ENCODE measurements at places on chromosomes 16 and 17.

DNA sequence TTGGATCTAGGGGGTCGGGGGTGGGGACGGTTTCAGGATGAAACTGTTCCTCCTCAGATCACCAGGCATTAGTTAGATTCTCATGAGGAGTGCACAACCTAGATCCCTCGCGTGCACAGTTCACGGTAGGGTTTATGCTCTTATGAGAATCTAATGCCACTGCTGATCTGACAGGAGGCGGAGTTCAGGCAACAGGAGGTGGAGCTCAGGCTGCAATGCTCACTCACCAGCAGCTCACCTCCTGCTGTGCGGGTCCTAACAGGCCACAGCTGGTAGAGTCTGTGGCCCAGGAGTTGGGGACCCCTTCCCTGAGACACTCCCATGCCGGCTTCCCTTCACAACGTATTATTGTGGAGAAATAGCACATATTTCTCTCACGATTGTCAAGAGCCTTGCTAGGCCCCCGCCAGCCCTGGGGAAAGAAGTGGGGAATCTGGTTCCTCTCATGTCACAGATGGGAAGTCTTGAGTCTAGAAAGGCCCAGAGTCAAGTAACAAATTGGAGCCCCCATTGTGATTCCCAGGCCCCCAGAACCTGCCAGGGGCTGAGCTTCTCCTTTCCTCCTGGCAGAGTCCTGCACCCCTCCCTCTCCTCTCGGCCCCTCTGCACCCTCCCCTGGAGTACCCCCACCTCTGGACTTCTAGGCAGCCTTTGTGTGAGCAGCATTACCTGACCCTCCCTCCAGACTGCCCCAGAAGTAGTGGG is 6.1 kb upstream of the KRT14 start:
- DNase-seq = no peak

DNA sequence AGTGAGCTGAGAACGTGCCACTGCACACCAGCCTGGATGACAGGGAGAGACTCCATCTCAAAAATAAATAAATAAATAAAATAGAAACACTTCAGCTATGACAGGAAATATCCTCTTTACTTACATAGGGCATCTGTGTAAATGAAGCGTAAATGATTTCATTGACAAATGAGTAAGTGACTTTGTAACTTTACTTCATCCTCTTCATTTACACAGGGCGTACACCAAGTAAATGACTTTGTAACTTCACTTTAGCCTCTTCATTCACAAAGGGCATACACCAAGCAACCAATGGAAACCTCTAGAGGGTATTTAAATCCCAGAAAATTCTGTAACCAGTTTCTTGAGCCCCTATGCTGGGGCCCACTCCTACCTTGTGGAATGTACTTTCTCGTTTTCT is 16.2 kb upstream of the KLHDC4 start:
- DNase-seq = no peak

DNA sequence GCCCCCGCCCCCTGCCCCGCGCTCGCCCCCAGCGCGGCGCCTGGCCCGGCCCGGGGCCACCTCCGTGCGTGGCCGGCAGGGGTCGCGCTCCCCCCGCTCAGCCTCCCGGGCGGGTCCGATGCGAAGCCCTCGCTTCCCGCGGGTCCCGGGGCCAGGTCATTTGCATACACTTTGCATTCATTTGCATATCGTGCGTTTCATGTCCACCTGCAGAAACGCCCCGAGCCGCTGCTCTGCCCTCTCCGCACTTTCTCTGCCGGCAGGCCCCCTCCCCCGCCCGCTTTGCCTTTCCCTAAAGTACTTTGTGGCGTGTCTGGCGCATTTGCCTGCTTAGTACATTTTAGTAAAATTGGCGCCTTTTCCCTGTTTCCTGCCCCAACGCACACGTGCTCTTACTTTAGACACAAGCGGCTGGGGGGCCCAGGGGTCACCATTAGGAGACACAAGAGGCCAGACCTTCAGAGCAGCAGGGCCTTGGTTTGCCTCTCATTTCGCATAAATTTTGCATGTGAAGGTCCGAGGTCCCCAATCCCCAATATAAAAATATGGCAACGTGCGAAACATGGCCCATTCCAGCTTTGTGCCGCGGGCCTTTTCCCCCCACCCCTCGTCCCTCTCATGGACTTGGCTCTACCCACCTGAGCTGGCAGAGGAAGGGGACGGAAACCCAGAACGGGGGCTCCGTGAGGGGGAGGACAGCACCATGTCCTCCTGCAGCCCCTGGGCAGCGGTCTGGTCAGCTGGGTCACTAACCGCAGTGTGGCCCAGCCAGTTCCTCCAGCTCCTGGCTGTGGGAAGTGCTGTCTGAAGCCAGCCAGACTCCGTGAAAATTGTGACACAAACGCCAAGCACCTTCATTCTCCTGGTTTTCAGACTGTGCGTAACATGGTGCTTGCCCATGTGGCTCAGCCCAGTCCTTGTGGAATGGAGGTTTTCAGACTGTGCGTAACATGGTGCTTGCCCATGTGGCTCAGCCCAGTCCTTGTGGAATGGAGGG is 34.8 kb downstream of the CBFA2T3 start:
- DNase-seq = peak; percentile 96

GRCh38 chr17:1909985-1910384 is 80.2 kb downstream of the RPA1 start:
- DNase-seq = no peak

DNA sequence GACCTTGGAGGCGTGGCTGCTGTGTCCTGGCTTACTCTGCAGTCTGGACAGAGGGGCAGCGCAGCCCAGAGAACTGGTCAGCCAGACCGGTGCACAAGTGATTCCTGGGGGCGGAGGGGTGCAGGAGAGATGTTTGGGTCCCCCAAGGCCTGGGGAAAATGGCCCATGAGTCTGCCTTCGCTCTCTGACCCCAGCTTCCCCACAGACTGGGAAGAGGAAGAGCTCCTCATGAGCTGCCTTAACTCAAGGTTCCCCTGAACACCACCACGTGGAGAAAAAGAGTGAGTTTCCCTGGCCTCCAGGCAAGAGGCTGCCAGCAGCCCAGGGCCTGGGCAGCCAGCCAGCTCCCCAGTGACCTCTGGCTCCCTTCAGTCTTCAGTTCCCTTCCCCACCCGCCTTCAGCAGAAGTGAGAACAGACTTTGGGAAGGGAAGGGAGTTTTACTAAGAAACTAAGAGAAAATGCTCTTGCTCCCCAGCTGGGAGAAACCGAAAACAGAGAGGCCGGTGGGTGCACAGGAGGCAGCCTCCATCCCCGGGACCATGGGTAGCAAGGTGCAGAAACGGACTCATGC is 2.0 kb upstream of the C17orf99 start:
- no peak for DNase-seq

DNA sequence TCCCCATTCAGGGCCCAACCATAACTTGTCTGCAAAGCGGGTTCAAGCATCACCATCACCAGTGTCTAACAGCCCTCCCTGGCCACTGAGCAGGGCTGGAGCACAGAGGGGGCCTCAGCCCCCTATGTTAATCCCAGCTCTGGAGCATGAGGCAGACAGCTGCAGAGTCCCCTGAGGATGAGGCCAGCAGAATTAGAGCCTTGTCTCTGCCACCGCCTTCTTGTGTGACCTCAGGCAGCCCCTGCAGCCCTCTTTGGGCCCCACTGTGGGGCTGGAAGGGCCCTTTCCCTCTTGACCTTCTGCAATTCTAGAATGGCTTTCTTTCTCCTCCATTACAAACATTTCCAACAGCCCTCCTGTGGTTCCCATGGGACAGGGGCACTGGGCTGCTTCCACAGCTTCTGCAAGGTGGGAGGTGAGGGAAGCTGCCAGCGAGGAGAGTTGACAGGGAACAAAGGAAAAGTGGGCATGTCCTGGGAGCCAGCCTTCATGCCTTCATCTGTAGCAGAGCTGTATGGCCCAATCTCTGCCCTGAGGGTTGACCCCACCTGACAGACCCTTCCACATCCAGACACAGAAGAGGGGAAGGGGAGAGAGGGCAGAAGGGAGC is 65.7 kb downstream of the TMEM132E start:
- no peak for DNase-seq

GRCh38 chr17:6040504-6040903 is 29.7 kb upstream of the WSCD1 start:
- DNase-seq = no peak

DNA sequence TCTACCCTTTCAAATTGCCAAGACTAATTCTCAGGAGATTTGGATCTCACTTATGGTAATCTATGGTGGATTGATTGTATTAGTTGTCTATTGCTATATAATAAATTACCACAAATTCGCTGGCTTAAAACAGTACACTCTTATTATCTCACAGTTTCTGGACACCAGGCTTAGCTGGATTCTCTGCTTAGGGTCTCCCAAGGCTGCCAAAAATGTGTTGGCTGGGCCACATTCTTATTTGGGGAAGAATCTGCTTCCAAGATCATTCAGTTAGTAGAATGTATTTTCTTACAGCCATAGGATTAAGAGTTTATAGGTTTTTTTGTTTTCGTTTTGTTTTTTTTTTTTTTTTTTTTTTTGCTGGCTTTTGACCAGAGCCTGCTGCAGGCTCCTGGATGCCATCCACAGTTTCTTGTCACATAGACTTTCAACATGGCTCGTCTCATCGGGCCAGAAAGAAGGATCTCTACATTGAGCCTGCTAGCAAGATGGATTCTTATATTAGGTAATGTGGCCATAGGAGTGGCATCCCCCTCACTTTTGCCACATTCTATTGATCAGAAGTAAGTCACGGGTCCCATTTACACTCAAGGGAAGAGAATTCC is 415.3 kb downstream of the KIF2B start:
- no peak for DNase-seq

- DNase-seq = no peak
Measured at GRCh38 chr17:66426397-66427033, 124.1 kb downstream of the PRKCA start.

DNA sequence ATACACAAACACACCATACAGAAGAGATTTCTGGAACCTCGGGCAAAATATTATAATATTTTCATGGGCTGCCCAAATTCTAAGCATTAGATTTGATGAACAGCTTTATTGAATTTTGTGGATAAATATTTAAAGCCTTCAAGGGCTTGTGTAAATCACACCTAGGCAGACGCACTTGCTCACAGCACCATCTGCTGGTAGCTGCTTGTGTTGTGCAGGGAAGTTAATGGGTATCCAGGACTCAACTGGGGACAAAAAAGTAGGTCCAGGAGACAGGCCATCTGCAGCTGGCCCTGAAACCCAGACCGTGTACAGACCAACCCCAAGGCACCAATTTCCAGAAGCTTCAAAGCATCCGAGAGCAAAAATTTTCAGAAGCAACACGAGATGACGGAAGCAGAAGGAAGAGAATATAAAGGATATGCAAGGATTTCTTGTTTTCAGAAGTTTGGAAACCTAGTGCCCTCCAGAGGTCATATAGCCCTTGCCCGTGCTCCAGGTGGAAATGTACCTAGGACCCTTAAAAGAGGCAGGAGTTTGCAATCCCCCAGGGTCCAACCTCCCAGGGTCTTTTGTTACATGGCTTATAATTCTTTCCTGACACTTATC is 140.0 kb downstream of the CHD9NB start:
- DNase-seq = peak; percentile 12

GRCh38 chr16:68665501-68665900 is 20.4 kb downstream of the CDH3 start:
- DNase-seq = no peak

DNA sequence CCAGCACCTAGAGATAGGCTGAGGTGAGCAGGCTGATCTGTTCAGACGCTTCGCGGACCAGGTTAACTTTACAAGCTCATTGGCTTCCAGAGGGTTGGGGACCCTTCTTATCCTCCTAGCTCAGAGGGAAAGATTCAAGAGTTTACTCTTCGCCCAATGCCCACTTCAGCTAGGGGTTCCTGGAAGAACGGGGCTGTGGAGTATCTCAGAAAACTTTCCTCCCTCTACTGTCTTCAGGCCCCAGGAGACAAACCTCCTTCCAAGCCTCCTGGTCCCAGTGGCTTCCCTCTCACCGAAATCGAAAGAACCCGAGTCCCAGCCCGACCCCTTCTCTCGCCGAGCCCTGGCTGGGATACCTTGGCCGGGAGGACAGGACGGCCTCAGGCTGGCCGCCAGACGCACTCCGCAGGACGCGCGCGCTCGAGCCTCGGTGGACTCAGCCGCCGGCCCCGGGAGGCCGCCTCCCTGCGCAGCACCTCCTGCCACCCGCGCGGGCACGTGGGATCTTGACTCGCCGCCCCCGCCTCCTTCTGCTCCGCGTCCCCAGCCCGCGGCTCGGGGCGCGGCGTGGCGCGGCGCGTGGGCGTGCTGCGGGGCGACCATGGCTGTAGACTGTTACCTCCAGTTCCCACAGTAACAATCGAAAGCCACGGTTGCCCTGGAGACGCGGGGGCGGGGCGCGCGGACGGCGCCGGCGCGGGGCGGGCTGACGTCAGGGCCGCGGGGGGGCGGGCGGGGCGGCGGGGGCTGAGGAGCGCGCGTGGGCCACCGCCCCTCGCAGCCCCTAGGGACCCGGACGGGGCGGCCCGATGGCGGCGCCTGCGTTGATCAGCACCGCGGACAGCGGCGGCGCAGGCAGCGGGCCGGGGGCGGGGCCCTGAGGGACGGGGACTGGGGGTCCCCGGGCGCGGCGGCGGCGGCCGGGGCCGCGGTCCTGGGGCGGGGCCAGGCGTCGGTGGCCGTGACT is 5.3 kb upstream of the HIC1 start:
- DNase-seq = peak; percentile 83

DNA sequence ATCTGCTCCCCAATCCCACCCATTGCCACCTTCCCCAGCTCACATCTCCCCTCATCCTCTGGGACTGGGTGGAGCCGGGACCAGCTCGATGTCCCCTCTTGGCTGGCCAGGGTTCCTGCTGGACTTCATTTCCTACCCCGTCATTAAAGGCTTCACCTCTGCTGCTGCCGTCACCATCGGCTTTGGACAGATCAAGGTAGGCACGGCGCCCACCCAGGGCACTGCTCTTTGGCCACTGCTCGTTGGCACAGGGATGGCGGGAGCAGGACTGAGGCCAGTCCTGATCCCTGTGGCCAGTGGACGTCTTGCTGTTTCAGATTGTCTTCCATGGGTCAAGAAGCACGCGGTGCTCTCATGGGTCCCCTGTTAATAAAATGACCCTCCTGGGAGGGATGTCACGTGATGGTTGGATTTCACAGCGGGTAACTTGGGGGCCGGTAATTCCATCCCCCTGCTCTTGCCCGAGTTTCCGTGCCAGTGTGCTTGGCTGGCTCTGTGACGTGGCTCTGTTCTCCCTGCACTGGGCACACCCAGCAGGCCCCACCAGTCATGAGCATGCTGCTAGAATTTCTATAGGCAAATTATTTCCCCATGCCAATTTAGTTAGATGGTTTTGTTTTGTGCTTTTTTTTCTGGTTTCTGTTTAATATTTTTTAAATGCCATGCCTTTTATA is 3.1 kb downstream of the SLC26A11 start:
- no peak for DNase-seq

GRCh38 chr17:72031219-72031884 is 89.5 kb upstream of the SOX9 start:
- no peak for DNase-seq

All from GM12891 (cell line).